ENCODE measurements at places on chromosomes 6 and 20.
A peak's percentile ranks its signal among the peaks of the same experiment; 100 is the strongest.

DNA sequence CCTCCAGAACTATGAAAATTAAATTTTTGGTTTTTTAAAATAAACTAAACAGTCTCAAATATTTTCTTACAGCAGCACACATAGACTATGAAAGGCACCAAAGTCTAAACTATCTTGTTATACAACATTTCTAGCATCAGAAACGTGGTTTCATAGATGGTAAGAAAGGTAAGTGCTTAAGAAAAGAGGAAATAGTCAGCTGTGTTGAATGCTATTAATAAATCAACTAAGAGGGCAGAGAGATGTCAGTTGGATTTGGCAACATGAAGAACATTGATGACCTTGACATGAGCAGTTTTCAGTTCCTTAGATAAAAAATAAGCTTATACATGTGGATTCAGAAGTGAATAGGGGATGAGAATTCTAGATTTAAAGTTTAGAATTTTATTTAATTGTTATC lies 113.6 kb downstream of the RFX6 start:
- H3K27ac ChIP-seq = no peak overlapping the region
- H3K27me3 ChIP-seq = no peaks in the 10 kb centered on the region

DNA sequence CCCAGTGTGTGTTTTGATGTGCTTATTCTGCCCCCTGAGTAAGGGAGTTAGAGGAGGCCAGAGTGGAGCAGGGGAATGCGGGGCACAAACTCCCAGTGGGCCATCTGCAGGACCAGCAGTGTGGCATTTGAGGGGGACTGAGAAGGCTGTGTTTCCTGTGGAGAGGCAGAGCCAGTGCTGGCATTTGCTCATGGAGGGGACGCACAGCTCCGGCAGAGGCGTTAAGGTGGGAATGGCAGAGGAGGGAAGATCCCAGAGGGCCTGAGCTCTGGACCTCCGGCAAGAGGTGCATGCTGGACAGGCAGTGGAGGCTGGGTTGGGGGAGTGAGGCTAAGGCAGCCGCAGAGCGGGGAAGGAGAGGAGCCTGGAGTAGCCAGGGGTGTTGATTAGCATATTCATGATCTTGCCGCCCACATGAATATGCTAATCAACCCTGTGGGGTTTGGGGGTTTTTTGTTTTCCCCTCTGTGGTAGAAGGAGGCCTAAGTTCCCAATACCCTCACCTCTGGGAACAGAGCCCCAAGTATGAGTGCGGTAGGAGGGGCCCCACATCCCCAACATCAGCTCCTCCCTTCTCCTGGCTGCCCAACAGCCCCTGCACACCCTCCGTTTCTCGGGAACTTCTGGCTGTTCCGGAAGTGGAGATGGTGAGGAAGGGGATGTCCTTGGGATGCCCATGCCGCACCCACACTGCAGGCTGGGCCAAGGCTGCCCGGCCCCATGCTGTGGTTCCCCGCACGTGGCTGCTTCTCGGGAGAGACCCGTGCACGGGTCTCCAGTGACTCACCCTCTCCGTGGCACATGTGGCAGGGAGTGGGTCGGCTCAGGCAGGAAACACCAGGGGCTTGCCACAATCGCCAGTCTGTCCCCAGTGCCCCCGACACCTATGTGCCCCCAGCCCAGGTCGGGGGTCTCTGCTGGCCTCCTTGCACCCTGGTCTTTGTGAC lies 33.8 kb downstream of the DLGAP4 start:
- no peak for DNase-seq
- H3K4me3 ChIP-seq = no peak overlapping the region
- no peak overlapping the region for H3K27ac ChIP-seq
- no peaks in the 10 kb centered on the region for H3K36me3 ChIP-seq
- no peaks in the 10 kb centered on the region for H3K27me3 ChIP-seq
- no peaks in the 10 kb centered on the region for H3K4me1 ChIP-seq

- H3K36me3 ChIP-seq = no peaks in the 10 kb centered on the region
- H3K4me1 ChIP-seq = no peaks in the 10 kb centered on the region
- no peak overlapping the region for H3K27ac ChIP-seq
Observed at GRCh38 chr6:48606618-48607017, 495.6 kb upstream of the PTCHD4 start.

DNA sequence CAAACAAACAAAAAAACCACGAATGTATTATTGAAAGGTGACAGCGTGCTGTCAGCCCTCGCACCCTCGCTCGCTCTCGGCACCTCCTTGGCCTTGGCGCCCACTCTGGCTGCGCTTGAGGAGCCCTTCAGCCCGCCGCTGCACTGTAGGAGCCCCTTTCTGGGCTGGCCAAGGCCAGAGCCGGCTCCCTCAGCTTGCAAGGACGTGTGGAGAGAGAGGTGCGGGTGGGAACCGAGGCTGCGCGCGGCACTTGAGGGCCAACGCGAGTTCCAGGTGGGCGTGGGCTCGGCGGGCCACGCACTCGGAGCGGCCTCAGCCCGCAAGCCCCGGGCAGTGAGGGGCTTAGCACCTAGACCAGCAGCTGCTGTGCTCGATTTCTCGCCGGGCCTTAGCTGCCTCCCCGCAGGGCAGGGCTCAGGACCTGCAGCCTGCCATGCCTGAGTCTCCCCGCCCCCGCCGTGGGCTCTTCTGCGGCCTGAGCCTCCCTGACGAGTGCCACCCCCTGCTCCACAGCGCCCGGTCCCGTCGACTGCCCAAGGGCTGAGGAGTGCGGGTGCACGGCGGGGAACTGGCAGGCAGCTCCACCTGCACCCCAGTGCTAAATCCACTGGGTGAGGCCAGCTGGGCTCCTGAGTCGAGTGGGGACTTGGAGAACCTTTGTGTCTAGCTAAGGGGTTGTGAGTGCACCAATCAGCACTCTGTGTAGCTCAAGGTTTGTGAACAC lies 20.9 kb upstream of the MBOAT1 start:
- H3K27ac ChIP-seq = no peak overlapping the region
- peaks cover 19% of the 10 kb centered on the region for H3K4me1 ChIP-seq
- no peak for DNase-seq
- no peak overlapping the region for H3K4me3 ChIP-seq
- no peaks in the 10 kb centered on the region for H3K27me3 ChIP-seq

DNA sequence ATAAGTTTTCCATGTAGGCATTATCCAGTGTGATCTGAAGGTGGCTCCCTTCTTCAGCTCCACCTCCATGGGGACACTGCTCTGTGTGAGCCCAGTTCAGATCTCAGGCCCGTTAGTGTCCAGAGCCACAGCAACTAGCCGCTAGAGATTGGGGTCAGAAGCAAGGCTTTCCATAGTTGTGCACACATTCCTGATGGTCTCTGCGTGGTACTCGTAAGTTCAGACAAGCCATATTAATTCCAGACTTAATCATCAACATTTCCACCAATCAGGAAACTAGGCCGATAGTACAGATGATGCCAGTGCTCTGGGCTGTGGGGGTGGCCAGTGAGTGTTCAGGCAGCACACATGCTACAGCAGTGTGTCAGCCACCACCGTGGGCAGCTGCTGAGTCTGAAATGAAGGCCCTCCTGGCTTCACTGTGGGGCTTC lies 17.5 kb upstream of the SYNCRIP start:
- no peaks in the 10 kb centered on the region for H3K27me3 ChIP-seq
- no peak for DNase-seq
- no peaks in the 10 kb centered on the region for H3K4me1 ChIP-seq
- no peak overlapping the region for H3K4me3 ChIP-seq

GRCh38 chr6:74937936-74938335 lies 267.9 kb downstream of the COL12A1 start:
- no peaks in the 10 kb centered on the region for H3K27me3 ChIP-seq
- peaks cover 4% of the 10 kb centered on the region for H3K4me1 ChIP-seq
- DNase-seq = no peak
- no peak overlapping the region for H3K27ac ChIP-seq
- no peaks in the 10 kb centered on the region for H3K36me3 ChIP-seq

GRCh38 chr20:50013976-50014375 lies 31.2 kb downstream of the SNAI1 start:
- no peak overlapping the region for H3K4me3 ChIP-seq
- no peaks in the 10 kb centered on the region for H3K27me3 ChIP-seq
- H3K4me1 ChIP-seq = peaks cover 2% of the 10 kb centered on the region
- no peak overlapping the region for H3K27ac ChIP-seq
- no peak for DNase-seq
- H3K36me3 ChIP-seq = no peaks in the 10 kb centered on the region

DNA sequence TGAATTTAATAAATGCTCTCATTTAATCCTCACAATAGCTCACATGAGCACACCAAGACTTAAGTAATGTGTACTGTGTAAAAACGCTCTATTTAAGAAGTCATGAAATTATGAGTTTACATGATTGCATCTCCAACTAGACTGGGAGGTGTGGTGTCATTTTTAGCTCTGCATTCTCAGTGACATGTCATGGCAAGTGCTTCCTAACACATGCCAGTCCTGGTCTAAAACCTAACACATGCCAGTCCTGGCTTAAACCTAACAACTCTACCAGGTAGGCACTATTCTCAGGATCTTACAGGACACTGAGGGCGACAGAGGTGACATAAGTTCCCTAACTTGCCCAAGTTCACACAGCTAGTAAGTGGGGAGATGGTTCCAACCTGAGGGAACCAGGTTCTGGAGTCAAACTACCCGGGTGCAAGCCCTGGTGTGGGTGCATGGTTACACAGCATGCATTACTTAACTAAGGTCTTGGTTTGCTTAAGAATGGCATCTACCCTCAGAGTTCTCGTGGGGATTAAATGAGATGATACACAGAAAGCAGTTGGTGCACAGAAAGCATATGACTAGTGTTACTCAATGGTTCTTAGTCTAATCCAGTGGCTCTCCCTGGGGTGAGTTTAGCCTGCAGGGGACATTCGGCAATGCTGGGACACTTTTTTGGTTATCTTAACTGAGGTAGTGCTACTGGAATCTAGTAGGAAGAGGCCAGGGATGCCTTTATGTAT lies 14.7 kb downstream of the CLDN20 start:
- no peak for DNase-seq
- no peaks in the 10 kb centered on the region for H3K4me1 ChIP-seq
- no peak overlapping the region for H3K4me3 ChIP-seq
- no peaks in the 10 kb centered on the region for H3K27me3 ChIP-seq
- H3K27ac ChIP-seq = no peak overlapping the region

DNA sequence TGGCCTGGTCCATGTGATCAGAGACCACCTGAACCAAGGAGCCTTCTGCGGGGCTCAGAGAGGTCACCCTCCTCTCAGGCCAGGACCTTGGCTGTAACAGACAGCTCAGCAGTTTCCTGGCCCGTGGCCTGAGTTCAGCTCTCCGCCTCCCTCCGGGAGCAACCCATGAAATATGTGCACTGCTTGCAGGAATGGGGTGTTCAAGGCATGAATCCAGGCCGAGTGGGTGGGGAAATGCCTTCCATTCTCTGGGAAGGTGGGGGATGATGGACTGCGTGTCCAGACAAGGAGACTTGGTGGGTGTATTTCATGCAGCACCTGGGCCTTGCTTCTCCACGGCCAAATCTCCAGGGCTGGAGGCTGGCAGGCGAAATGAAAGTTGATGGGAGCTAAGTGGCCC lies 46.0 kb downstream of the SIRPA start:
- no peak overlapping the region for H3K4me3 ChIP-seq
- H3K27ac ChIP-seq = no peak overlapping the region

DNA sequence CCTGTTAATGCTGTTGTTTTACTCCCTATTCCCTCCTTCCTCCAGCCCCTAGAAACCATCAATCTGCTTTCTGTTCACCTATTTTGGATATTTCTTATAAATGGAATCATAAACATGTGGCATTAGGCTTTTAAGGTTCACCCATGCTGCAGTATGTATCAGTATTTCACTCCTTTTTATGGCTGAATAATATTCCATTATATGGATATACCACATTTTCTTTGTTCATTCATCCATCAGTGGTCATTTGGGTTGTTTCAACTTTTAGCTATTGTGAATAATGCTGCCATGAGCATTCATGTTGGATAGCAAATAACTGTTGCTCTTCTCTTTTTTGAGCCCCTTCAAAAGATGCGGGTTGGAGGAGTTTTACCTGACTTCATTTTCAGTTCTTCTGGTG lies 89.2 kb downstream of the GCLC start:
- no peaks in the 10 kb centered on the region for H3K27me3 ChIP-seq
- H3K4me3 ChIP-seq = no peak overlapping the region
- no peak for DNase-seq

DNA sequence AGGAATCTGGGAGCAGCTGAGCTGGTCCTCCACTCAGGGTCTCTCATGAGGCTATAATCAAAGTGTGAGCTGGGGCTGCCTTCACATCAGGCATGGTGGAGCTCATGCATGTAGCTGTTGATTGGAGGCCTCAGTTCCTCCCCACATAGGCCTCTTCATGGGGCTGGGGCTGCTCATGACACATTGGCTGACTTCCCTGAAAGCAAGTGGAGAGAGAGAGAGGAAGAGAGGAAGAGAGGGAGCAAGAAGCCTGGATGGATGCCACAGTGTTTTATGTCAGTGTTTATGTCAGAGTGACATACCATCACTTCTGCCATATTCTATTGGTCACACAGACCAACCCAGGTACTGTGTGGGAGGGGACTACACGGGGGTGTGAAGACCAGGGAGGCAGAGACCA lies 43.8 kb downstream of the EYA2 start:
- no peak overlapping the region for H3K27ac ChIP-seq
- 0 out of 2 replicates have a peak, but pooled peaks cover 3% of the 10 kb centered on the region for H3K4me1 ChIP-seq
- H3K36me3 ChIP-seq = no peaks in the 10 kb centered on the region
- no peaks in the 10 kb centered on the region for H3K27me3 ChIP-seq
- H3K4me3 ChIP-seq = no peak overlapping the region

GRCh38 chr20:12023194-12023795 lies 105.6 kb downstream of the BTBD3 start:
- DNase-seq = no peak
- no peak overlapping the region for H3K4me3 ChIP-seq
- H3K27me3 ChIP-seq = no peaks in the 10 kb centered on the region
- no peaks in the 10 kb centered on the region for H3K4me1 ChIP-seq

GRCh38 chr6:111995404-111995803 lies 58.5 kb upstream of the CCN6 start:
- peaks cover 22% of the 10 kb centered on the region for H3K4me1 ChIP-seq
- no peak overlapping the region for H3K4me3 ChIP-seq
- no peaks in the 10 kb centered on the region for H3K27me3 ChIP-seq
- peak; percentile 50 for DNase-seq
- no peak overlapping the region for H3K27ac ChIP-seq

- no peaks in the 10 kb centered on the region for H3K4me1 ChIP-seq
- H3K4me3 ChIP-seq = no peak overlapping the region
- H3K27me3 ChIP-seq = peaks cover 18% of the 10 kb centered on the region
- no peaks in the 10 kb centered on the region for H3K36me3 ChIP-seq
Observed at GRCh38 chr6:137489046-137490005, 4.9 kb downstream of the OLIG3 start.

GRCh38 chr6:28982476-28983266 lies 22.4 kb downstream of the ZNF311 start:
- peaks cover 48% of the 10 kb centered on the region for H3K4me1 ChIP-seq
- H3K4me3 ChIP-seq = peak overlapping the region; percentile 76
- H3K27ac ChIP-seq = peak overlapping the region; percentile 50
- H3K27me3 ChIP-seq = no peaks in the 10 kb centered on the region
- no peaks in the 10 kb centered on the region for H3K36me3 ChIP-seq

DNA sequence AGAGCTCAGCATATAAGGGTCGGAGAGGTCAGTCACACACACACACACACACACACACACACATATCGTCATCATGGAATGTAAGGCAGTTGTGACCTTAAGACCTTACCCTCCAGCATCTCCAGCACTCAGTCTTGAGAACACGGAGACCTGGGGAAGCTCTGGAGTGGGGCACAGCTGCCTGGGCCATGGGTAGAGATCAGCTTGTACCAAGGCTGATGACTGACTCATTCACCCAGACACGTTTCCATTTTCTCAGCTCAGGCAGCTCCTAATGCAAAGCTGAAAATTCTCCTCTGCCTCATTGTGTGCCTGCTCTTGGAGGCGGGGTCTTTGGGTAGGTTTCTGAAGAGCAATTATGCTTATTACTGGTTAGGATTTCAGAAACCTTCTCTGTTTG lies 38.3 kb upstream of the PDYN start:
- H3K27me3 ChIP-seq = peaks cover 94% of the 10 kb centered on the region
- H3K27ac ChIP-seq = no peak overlapping the region
- no peaks in the 10 kb centered on the region for H3K36me3 ChIP-seq
- no peak overlapping the region for H3K4me3 ChIP-seq
- DNase-seq = no peak
